ENCODE measurements at places on chromosomes 7 and 10.

GRCh38 chr7:20218279-20218678 is 1.1 kb upstream of the MACC1 start:
- no peak for DNase-seq

GRCh38 chr10:102988404-102989314 is 70.6 kb downstream of the CNNM2 start:
- no peak for DNase-seq

- no peak for DNase-seq
These were observed 56.8 kb downstream of the EPDR1 start for GRCh38 chr7:37977243-37977642.

DNA sequence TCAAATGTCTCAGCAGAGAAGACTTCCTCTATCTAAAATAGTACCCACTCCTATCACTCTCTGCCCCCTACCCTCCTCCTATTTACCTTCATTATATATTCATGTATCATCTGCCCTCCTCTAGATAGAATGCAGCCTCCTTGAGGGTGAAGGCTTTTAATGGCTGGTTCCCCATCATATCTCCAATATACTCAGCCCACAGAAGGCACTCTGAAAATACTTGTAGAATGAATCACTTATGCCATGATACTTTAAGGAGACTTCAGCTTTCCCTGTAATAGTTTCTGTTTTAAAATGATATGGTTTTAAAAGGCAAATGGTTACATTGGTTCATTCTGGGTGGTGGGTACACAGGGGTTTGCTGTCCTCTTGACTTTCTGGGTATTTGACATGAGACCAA is 25.3 kb downstream of the GFRA1 start:
- DNase-seq: no peak

DNA sequence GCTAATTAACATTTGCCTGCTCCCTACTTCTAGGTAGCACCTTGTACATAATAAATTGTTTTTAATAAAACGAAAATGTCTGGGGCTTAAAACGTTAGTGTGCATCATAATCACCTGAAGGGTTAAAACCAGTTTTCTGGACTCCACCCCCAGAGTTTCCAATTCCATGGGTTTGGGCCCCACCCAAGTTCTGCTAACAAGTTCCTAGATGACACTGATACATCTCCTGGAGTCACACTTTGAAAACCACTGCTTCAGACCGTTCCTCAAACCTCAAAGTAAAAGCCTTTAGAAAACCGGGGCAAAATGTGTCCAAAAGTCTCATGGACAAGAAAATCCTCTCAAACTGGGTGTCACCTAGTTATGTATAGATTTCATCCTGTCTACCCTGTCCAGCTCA is 9.3 kb downstream of the OSBPL3 start:
- DNase-seq: no peak

GRCh38 chr7:67462781-67463191 is 466.2 kb downstream of the TYW1 start:
- DNase-seq: no peak

GRCh38 chr10:102202386-102202785 is 23.7 kb upstream of the ELOVL3 start:
- no peak for DNase-seq

GRCh38 chr7:122467661-122468449 is 163.3 kb upstream of the FEZF1 start:
- no peak for DNase-seq

DNA sequence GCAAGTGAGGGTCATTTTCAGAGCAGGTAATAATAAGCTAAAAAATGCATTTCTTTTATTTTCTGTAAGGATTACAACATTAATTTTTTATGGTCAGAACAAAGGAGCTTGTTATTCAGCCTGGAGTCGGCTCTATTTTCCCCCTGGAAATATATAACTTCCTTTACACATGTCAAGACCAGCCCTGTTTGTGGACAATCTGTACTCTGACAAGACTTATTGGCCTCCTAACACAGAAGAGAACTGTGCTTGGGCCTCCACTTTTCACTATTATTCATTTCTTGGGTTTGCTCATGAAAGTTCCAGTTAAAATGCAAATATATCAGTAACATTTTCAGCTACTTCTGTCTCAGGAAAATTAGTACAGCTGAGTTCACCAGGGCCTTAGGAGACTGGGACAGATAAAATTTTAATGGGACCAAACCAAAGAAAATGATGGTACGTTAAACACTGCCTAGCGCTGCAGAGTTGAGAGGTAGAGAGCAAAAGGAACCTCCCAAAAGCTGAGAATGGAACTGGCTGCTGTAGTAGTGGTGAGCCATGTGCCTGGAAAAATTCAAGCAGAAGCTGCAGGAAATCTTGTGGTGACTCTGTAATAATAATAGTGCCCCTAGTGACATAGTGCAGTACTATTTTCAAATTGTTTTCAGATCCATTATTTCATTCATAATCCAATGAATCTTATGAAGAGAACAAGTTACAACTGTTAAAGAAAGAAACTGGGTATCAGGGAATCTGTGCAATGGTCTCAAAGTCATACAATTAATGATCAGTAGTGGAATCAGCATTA is 227.2 kb upstream of the KIAA1217 start:
- DNase-seq: no peak

- DNase-seq: no peak
These were observed 205.2 kb downstream of the TMEM26 start for GRCh38 chr10:61248013-61248412.
